Metanephros (tissue), 2 donors: ENCODE measurements at places on chromosomes 1 and 21. TPM values are rescaled to one million over a fixed set of nuclear protein-coding genes. Genes with fewer than 3 reads are reported as not detected.

The C1QA gene
- total RNA-seq, result 51.6 TPM

The CAMK1G gene
- total RNA-seq, result 2.7 TPM

The CCDC24 gene
- 12.5 TPM for total RNA-seq

The TMEM69 gene
- total RNA-seq, result 22.2 TPM

The NCAM2 gene
- total RNA-seq, result 4.5 TPM

The RBP7 gene
- 27.9 TPM for total RNA-seq

The IL23R gene
- total RNA-seq, result 0.06 TPM

The OR2L3 gene
- total RNA-seq, result not detected

The RPS6KC1 gene
- 32.4 TPM for total RNA-seq
